Lower lobe of right lung (tissue), 2 donors: ENCODE measurements at places on chromosomes 1 and 21. TPM values are rescaled to one million over a fixed set of nuclear protein-coding genes. Genes with fewer than 3 reads are reported as not detected.
A peak's percentile ranks its signal among the peaks of the same experiment; 100 is the strongest.

- no peak overlapping the region for H3K27ac ChIP-seq
- no peak overlapping the region for H3K4me3 ChIP-seq
- H3K36me3 ChIP-seq, result no peaks in the 10 kb centered on the region
- H3K27me3 ChIP-seq, result no peaks in the 10 kb centered on the region
- no peaks in the 10 kb centered on the region for H3K4me1 ChIP-seq
These were observed 84.0 kb downstream of the FMO4 start for GRCh38 chr1:171397851-171398469.

GRCh38 chr1:36305915-36306209, 306 bp upstream of the SH3D21 start:
- H3K4me1 ChIP-seq, result peaks cover 22% of the 10 kb centered on the region
- peak overlapping the region; percentile 92 for H3K27ac ChIP-seq

GRCh38 chr1:7425771-7426170, 345.3 kb upstream of the VAMP3 start:
- H3K4me3 ChIP-seq, result no peak overlapping the region
- H3K27ac ChIP-seq, result no peak overlapping the region
- no peaks in the 10 kb centered on the region for H3K27me3 ChIP-seq

GRCh38 chr1:46553506-46553905, 2.1 kb upstream of the KNCN start:
- H3K4me1 ChIP-seq, result no peaks in the 10 kb centered on the region
- H3K27ac ChIP-seq, result no peak overlapping the region
- no peak for DNase-seq
- H3K4me3 ChIP-seq, result no peak overlapping the region
- H3K27me3 ChIP-seq, result peaks cover 13% of the 10 kb centered on the region

- H3K4me1 ChIP-seq, result no peaks in the 10 kb centered on the region
- DNase-seq, result no peak
- H3K4me3 ChIP-seq, result no peak overlapping the region
- H3K27me3 ChIP-seq, result no peaks in the 10 kb centered on the region
- H3K27ac ChIP-seq, result no peak overlapping the region
- no peaks in the 10 kb centered on the region for H3K36me3 ChIP-seq
These were observed 287.4 kb upstream of the LYPLAL1 start for GRCh38 chr1:218886101-218886871.

HPCAL4 gene
- total RNA-seq, result 0.41 TPM

DDX59 gene
- total RNA-seq, result 19.6 TPM

HTR6 gene
- total RNA-seq, result not detected

- H3K36me3 ChIP-seq, result no peaks in the 10 kb centered on the region
- H3K27ac ChIP-seq, result no peak overlapping the region
- no peak overlapping the region for H3K4me3 ChIP-seq
- H3K27me3 ChIP-seq, result no peaks in the 10 kb centered on the region
- no peak for DNase-seq
These were observed 537.5 kb downstream of the LTN1 start for GRCh38 chr21:28455253-28455600.

DNA sequence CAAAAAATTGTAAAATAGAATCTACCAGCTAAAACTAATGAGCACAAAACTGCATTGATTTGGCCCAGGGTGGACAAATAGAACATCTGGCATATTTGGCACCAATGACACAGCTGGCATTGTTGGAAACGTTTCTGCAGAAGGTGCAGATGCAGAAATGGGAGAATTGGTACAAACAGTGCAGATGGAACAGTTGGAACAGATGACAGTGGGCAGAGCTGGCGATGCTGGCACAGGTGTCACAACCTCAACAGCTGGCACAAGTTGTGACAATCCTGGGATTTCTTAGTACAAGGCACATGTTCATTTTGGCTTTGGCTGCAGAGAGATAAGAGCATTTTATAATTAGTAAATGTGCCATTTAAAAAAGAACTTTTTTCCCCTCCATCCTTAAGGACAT, 91.1 kb upstream of the ZBTB18 start:
- no peak overlapping the region for H3K27ac ChIP-seq
- H3K4me1 ChIP-seq, result no peaks in the 10 kb centered on the region
- peaks cover 4% of the 10 kb centered on the region for H3K27me3 ChIP-seq
- H3K36me3 ChIP-seq, result no peaks in the 10 kb centered on the region

PLPPR5 gene
- not detected for total RNA-seq

SPATA1 gene
- 2.5 TPM for total RNA-seq

DNA sequence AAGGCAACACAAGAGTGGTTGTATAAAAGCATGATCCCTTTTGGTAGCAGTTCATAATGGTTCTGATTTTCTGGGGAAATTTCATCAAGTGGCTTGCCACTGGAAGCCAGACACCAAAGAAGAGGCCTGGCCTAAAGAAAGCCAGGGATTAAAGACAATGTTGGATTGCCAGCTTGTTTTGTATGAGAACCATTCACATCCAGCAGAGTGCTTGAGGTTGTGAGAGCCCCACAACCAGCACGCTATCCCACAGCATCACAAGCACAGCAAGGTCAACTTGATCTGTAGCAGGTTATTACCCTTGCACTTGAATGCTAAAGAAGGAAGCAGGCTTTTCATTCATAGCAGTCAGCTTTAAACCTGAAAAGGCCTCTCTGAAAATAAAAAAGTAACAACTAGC, 399.8 kb downstream of the PLPP3 start:
- no peaks in the 10 kb centered on the region for H3K4me1 ChIP-seq
- no peaks in the 10 kb centered on the region for H3K27me3 ChIP-seq
- no peaks in the 10 kb centered on the region for H3K36me3 ChIP-seq
- DNase-seq, result no peak
- H3K27ac ChIP-seq, result no peak overlapping the region
- H3K4me3 ChIP-seq, result no peak overlapping the region

OLFML3 gene
- total RNA-seq, result 38.9 TPM

- H3K4me3 ChIP-seq, result no peak overlapping the region
- H3K27me3 ChIP-seq, result peaks cover 9% of the 10 kb centered on the region
- no peaks in the 10 kb centered on the region for H3K36me3 ChIP-seq
These were observed 418.8 kb downstream of the PTPRU start for GRCh38 chr1:29655145-29655544.

DNA sequence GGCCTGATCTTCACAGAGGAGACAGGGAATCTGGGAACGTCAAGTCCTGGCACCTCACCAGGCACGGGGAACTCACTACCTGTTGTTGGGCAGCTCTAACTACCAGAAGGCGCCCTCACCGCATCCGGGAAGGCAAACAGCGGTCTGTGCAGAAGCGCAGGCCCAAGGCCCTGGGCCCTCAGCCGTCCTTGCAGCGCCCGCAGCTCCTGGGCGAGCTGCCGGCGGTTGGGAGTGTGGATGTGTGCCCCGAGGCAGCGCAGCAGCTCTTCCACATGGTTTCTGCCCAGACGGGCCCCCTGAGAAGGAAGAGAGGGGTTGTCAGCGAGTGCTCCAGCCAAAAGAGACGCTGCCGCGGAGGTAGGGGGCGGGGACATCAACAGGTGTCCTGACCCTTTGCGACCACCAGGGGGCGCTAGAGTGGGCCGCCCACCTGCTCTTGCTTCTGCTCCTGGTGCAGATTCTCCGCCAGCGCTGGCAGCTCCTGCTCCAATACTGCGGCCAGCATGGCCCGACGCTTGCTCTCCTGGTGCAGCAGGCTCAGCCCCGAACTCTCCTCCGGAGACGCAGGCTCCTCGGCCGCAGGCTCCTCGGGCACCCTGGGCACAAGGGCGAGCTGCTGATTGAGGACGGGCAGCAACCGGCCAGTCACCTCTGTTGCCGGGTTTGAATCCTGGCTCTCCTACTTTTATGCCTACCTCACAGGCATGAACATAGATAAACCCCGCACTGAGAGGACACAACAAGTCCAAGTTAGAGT, 9.3 kb downstream of the MAP3K6 start:
- DNase-seq, result peak; percentile 88
- peaks cover 97% of the 10 kb centered on the region for H3K36me3 ChIP-seq
- H3K4me3 ChIP-seq, result peak overlapping the region; percentile 35
- no peaks in the 10 kb centered on the region for H3K27me3 ChIP-seq

RXRG gene
- 8.4 TPM for total RNA-seq

ARHGAP29 gene
- 63.8 TPM for total RNA-seq

- DNase-seq, result peak; percentile 97
- H3K27ac ChIP-seq, result peak overlapping the region; percentile 96
- peak overlapping the region; percentile 41 for H3K4me3 ChIP-seq
- H3K36me3 ChIP-seq, result no peaks in the 10 kb centered on the region
- peaks cover 61% of the 10 kb centered on the region for H3K4me1 ChIP-seq
- H3K27me3 ChIP-seq, result no peaks in the 10 kb centered on the region
These were observed 14.8 kb upstream of the BTG2 start for GRCh38 chr1:203290261-203291089.

TESK2 gene
- total RNA-seq, result 8.2 TPM

GRCh38 chr1:206812471-206812870, 40.2 kb upstream of the IL10 start:
- no peaks in the 10 kb centered on the region for H3K36me3 ChIP-seq
- no peaks in the 10 kb centered on the region for H3K4me1 ChIP-seq
- no peak overlapping the region for H3K4me3 ChIP-seq
- no peaks in the 10 kb centered on the region for H3K27me3 ChIP-seq

GRCh38 chr21:29583424-29583924, 284.8 kb downstream of the BACH1 start:
- H3K27me3 ChIP-seq, result no peaks in the 10 kb centered on the region
- no peak for DNase-seq

GRCh38 chr1:206580438-206581113, 31.7 kb downstream of the EIF2D start:
- no peaks in the 10 kb centered on the region for H3K27me3 ChIP-seq
- peaks cover 27% of the 10 kb centered on the region for H3K36me3 ChIP-seq
- peaks cover 93% of the 10 kb centered on the region for H3K4me1 ChIP-seq
- H3K4me3 ChIP-seq, result no peak overlapping the region
- DNase-seq, result no peak

GBP1 gene
- total RNA-seq, result 54.2 TPM

TRABD2B gene
- 1.8 TPM for total RNA-seq
